ENCODE measurements at places on chromosomes 11 and 22.

DNA sequence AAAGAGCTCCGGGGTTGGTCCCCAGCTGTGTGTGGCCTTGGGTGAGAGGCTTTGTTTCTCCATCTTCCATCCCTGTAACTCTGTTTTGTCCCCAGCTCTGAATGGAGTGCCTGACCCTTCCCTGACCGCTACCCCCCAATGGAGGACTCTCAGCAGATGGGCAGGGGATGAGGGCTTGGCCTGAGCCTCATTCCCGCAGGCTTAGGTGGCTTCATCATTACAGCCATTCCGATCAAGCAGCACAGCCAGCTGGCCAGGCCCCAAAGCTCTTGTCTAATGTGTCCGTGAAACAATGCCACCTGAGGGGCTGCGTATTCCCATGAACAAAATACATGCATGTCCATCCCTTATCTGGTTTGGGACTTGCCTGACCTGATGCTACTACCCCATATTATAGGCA is 3.9 kb upstream of the CDC42EP2 start:
- DNase-seq, result peak; percentile 27

GRCh38 chr22:22912988-22913253 is 25.3 kb downstream of the IGLL5 start:
- DNase-seq, result no peak

DNA sequence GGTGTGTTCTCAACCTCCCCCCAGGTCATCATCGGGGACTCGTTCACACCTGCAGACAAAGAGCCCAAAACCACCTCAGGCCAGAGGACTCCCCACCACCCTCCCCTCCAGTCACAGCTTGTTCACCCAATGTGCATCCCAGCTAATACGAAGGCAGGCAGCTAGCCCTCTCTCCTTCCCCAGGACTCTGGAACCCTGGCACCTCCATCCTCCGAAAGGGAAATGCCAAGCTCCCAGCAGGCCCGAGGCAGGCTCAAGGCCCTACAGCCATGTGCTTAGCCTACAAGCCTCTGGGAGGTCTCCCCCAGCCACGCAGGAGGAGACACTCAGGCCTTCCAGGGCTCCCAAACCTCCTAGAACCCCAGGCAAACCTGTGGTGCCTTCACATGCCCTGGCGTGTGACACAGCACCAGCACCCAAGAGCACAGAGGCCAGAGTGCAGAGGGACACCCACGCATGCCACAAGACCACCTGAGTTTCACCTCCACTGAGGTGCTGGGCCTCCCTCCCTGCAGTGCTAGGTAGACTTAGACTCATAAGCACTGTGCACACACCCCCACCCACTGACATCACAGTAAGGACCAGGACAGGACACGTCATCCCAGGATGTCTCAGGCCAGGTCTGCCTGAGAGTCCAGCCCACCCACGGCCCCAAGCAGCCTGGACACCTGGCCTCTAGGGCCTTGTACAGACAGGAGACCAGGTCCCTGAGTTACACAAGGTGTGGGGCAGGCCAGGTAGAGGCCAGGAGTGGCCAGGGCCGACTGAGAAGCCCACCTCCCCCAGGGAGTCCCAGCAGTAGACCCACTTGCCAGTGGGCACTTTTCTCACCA is 6.5 kb downstream of the TSSK2 start:
- DNase-seq, result no peak

DNA sequence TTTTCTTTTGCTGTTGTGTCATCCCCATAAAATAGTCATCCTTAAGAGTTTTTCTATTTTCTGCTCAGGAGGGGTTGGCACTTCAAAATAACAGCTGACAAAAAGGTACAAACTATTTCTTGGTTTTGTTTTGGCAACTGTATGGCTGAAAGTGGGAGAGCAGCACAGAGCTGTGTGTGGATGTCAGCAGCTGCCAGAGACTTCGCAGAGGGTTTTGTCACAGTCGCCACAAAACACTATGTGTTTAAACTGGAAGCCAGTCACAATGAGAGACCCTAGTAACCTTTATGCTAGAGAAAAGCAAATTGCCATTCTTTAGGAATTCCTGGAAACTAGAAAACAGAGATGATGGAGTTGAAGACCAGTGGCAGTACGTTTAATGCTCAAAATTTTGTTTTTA is 189.6 kb upstream of the CCDC90B start:
- DNase-seq, result no peak

DNA sequence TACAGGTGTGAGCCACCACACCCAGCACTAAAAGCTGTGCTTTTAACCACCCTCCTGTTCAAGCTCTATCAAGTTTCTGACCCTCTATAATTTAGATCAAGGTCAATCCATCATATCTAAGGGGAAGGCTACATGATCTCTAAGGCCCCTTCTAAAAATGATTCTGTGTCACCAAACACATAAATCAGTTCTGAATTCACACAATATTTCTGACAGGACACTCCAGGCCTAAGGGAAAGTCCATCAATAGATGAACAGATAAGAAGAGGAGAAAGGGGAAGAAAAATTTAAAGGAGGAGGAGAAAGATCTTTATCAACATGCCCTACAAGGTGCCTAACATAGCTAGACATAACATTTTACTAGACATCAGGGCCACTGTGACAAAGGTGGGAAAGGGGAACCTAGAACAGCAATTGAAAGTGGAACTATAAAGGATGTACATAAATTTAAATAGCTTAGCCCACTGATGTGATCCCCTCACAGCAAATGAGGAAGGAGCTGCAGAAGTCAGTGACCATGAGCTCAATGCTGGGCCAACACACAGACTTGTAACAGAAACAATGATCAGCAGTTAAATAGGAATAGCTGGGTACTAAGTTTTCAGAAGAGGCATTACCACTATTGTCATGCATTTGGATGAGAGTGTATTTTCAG is 4.7 kb downstream of the PRCP start:
- DNase-seq, result no peak

GRCh38 chr11:18849406-18849805 is 57.8 kb upstream of the PTPN5 start:
- DNase-seq, result no peak
